Urinary bladder (tissue), 4 donors: ENCODE measurements at places on chromosomes 1 and 21. TPM values are rescaled to one million over a fixed set of nuclear protein-coding genes. Genes with fewer than 3 reads are reported as not detected.

DNA sequence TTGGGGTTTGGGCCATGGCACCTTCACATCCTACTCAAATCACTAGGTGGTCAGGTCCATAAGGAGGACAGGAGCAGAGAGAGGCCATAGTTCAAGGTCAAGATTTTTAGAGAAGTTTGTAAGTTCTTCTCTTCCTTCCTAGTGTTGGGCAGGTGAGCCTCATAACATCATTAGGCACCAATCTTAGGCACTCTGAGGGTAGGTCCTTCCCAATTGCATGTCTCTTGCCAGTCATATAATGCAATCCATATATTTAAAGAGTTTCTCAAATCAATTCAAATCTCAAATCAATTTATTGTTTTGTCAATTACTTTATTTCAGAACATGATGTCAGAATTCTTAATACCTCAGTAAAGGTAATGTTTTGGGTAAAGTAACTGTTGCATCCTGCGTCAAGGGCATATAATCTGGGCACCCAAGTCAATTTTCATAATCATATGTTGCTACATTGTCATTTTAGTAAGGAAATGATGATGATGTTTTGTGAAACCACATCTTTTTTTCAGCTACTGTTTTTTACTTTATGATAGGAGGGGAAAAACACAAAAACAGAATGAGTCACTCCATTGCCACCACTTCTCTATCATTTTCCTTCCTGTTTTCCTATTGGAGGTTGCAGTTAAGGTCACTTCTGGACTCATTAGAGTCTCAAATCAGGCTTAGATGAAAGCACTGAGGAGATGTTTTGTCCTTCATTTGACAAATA, 122.7 kb downstream of the UCHL5 start:
- DNase-seq: no peak

CD48 gene
- total RNA-seq: 7.0 TPM

GRCh38 chr1:173862769-173863223, 5.0 kb downstream of the GAS5 start:
- DNase-seq: no peak

OR10Z1 gene
- total RNA-seq: not detected

DNA sequence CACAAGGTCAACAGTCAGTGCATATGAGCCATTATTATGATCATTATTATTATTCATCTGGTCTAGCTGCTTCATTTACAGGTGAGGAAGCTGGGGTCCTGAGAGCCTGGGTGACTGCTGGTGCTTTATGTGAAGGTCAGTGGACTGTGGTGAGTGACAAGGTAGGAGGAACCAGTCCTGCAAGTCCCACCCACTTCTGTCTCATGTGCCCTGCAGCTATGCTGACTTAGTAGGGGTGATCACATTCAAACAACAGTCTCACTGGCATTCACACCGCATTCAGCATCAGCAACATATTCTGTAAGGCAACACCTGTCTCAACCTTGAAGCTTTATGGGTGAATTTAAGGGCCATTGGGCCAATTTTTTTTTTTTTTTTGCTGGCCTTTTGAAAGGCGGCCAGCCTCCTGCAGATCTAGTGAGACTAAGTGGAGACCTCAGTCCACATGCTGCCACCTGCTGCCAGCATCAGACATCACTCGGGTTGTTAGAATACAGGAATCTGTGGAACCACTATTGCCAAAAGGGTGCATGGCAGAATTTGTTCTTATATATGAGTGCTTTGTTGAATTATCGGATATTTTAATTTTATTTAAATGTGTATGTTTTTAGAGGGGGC, 59.9 kb upstream of the CACNA1E start:
- no peak for DNase-seq

GRCh38 chr21:15894596-15894995, 164.8 kb downstream of the USP25 start:
- DNase-seq: peak; percentile 5

- no peak for DNase-seq
These were observed 6.2 kb downstream of the KCNA3 start for GRCh38 chr1:110668549-110668948.

KCNH1 gene
- total RNA-seq: 2.0 TPM

GRCh38 chr1:209911746-209912145, 26.3 kb upstream of the SYT14 start:
- no peak for DNase-seq

LCE2A gene
- not detected for total RNA-seq

PTPN7 gene
- total RNA-seq: 1.2 TPM

GRCh38 chr1:210405316-210405715, 76.6 kb downstream of the HHAT start:
- DNase-seq: no peak

DNA sequence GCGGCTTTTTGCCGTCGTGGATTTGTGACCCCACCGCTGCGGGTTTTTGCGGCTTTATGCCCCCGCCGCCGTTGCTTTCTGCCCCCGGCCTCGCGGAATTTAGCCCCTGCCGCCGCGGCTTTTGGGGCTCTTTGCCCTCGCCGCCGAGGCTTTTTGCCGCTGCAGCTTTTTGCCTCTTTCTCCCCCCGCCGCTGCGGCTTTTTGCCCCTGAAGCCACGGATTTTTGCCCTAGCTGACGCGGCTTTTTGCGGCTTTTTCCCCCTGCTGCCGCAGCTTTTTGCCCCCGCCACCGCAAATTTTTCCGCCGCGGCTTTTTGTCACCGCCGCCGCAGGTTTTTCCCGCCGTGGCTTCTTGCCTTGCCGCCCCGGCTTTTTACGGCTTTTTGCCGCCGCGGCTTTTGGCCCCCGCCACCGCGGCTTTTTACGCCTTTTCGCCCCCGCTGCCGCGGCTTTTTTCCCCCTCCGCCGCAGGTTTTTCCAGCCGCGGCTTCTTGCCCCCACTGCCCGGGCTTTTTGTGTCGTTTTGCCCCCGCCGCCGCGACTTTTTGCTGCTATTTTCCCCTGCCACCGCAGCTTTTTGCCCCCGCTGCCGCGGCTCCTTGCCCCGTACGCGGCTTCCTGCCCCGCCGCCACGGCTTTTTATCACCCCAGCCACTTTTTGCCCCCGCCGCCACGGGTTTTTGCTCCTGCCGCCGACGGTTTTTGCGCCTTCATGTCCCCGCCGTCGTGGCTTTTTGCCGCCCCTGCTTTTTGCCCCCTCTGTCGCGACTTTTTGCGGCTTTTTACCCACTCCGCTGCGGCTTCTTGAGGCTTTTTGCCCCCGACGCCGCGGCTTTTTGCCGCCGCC, 3933.6 kb downstream of the SRGAP2C start:
- DNase-seq: no peak

DNA sequence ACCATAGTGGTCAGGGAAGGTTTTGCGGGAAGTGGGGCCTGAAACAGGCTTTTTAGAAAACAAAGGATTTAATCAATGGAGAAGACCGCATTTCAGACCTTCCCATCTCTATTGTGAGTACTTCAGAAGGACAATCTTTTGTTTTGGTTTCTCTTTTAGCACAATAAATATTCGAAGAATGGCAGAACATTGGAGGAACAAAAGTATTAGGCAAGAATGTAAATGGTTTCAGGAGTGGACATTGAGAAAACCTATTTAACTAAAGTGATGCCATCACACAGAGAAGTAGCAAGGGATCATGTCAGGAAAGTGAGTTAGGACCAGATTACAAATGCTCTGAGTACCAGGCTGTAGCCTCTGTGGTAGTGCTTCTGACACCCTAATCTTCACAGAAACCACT, 26.8 kb upstream of the UBE2U start:
- DNase-seq: no peak

- no peak for DNase-seq
These were observed 1.5 kb downstream of the STUM start for GRCh38 chr1:226549937-226550671.
